ENCODE measurements at places on chromosomes 12 and 14.

DNA sequence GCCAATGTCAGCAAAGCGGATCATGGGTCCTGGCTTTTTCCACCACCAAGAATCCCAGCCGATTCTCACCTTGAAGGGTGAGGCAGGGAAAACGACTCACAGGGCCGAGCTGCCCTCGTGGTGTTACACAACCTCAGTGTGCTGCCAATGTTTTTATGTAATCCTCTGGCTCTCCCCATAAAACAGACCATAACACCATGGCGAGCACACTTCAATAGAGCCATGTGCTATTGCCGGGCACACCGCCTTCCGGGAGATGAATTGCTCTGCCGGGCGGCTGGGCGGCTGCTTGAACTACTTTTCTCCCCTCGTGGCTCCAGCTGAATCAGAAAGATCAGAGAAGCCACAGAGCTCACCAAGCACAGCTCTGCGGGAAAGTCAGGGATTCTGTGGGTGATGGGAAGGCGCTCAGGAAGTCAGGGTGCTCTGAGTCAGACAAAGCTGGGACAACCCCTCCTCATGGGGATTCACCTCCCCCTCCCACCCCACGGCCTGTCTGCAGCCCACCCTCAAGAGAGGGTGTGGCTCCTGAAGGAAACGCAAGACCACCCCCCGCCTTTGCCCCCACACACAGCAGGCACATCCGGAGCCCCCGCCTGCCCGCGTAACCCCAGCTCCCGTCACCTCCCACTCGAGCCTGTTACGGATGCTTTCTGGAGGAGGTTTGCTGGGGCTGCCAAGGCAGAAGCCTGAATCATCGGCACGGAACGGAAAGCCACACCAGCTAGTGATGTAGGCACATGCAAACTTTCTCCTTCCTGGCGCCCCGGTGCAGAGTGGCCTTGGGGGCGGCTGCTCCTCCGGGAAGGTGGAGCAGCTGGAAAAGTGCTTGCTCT, 1.8 kb downstream of the GALNT9 start:
- no peaks in the 10 kb centered on the region for H3K36me3 ChIP-seq
- no peak overlapping the region for H3K4me3 ChIP-seq
- H3K27ac ChIP-seq, result no peak overlapping the region
- DNase-seq, result no peak
- peaks cover 9% of the 10 kb centered on the region for H3K27me3 ChIP-seq

DNA sequence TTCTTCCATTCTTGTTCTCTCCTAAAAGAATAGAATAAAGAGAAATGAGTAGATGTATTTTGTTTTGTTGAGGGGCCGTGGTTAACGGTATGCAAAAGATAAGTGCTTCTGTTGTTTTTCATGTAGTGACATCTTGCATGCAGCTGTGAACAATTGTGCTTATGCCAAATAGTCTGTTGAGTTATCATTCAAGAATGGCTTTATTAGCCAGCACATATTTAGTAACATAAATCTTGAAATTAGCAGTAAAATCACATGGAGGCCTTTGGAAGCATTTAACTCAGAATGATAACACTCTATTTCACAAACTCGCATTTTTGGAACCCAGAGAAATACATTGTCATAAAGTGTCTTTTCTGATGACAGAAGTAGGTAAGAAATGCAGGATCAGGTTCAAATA, 1772.0 kb upstream of the FLRT2 start:
- H3K4me1 ChIP-seq, result no peaks in the 10 kb centered on the region
- no peak for DNase-seq
- H3K27me3 ChIP-seq, result no peaks in the 10 kb centered on the region
- no peaks in the 10 kb centered on the region for H3K36me3 ChIP-seq
- no peak overlapping the region for H3K4me3 ChIP-seq
- H3K27ac ChIP-seq, result no peak overlapping the region

DNA sequence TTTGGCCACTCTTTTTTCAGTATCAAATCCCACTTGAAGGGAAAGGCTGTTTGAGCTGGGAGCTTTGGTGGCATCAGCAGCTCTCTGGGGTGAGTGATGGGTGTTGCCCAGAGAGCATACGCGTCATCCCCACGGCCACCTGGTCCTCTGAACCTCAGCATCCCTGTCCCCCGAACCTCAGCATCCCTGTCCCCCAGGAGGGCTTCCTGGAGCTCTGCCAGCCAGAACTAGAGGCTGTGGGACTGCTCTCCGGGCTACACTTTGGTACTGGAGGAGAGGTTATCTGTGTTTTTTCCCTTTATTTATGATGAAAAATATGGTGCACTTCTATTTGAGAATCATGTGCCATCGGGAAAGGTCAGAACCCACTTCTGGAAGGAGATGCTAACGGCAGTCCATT, 131.5 kb upstream of the RTL1 start:
- no peak overlapping the region for H3K27ac ChIP-seq
- peaks cover 22% of the 10 kb centered on the region for H3K27me3 ChIP-seq
- no peak overlapping the region for H3K4me3 ChIP-seq
- no peak for DNase-seq
- no peaks in the 10 kb centered on the region for H3K4me1 ChIP-seq
- H3K36me3 ChIP-seq, result no peaks in the 10 kb centered on the region

DNA sequence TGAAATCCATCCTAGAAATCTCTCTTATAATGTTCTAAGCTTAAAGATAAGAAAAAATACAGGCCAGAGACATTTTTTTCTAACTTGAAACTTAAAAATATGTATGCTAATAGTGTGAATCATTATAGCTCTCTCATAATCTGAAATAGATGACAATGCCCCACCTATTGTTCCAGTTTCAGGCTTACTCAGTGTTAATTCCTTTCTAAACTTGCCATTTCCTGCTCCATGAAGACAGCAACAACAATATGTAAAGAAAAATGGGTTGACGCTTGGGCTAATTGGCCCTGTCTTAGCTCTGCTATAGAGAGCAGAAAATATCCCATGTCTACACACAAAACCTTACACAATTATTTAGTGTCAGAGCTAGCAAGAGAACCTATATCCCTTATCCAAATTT, 37.1 kb downstream of the LMO3 start:
- no peak overlapping the region for H3K4me3 ChIP-seq
- H3K4me1 ChIP-seq, result no peaks in the 10 kb centered on the region
- H3K36me3 ChIP-seq, result no peaks in the 10 kb centered on the region
- no peak overlapping the region for H3K27ac ChIP-seq
- DNase-seq, result no peak

GRCh38 chr12:88638966-88639760, 58.9 kb upstream of the KITLG start:
- no peaks in the 10 kb centered on the region for H3K36me3 ChIP-seq
- no peak for DNase-seq
- 0 out of 2 replicates have a peak, but pooled peaks cover under 1% of the 10 kb centered on the region for H3K4me1 ChIP-seq
- H3K27me3 ChIP-seq, result no peaks in the 10 kb centered on the region
- H3K27ac ChIP-seq, result no peak overlapping the region

DNA sequence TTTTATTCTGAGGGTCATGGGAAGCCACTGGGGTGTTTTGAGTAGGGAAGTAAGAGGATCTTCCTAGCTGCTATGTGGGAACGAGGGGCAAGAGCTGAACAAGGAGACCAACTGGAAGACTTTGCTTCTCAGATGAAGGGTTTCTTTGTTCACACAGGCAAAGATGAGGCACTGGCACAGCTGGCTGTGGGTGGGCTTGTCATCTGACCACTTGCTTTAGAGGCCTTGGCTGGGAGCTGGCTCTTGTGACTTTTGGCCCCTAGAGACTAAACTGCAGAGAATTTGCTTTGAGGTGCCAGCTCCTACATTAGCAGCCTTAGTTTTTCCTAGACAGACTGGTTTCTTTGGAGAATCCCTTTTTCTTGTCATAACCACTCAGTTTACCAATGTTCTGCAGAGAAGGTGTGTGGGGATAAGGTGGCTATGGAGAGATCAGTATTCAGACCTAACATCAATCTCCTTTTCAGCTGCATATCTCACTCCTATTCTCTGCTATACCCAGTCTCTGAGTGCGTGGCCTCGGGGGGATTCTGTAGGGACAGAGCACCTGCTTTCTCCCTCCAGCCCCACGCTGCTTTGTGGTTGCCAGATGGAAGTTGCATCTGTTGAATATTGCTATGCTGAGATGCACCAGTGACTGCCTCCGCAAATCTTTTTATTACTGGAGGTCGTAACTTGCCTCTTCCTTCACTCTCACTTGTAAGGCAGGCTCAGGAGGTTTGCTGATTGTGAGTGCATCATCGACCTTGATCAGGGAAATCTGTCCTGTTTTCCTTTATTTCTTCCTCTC, 12.7 kb downstream of the PPP2R5C start:
- no peak overlapping the region for H3K4me3 ChIP-seq
- H3K4me1 ChIP-seq, result peaks cover 26% of the 10 kb centered on the region
- no peaks in the 10 kb centered on the region for H3K27me3 ChIP-seq
- peak overlapping the region; percentile 67 for H3K27ac ChIP-seq
- DNase-seq, result peak; percentile 12
- H3K36me3 ChIP-seq, result no peaks in the 10 kb centered on the region

DNA sequence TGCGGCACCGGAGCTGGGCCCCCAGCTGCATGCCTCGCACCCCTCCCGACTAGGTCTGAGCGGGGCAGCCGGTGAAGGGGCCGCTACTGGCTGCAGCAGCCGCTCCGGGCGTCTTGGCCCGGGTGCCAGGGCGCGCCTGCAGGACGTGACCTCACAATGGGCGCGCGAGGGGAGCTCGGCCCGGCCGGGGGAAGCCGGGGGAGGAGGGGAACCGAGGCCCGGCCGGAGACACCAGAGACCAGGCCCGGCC, 353 bp downstream of the BAG5 start:
- no peaks in the 10 kb centered on the region for H3K27me3 ChIP-seq
- no peaks in the 10 kb centered on the region for H3K4me1 ChIP-seq
- no peaks in the 10 kb centered on the region for H3K36me3 ChIP-seq
- peak overlapping the region; percentile 89 for H3K4me3 ChIP-seq

GRCh38 chr12:7479771-7480170, 23.8 kb downstream of the CD163 start:
- H3K27me3 ChIP-seq, result no peaks in the 10 kb centered on the region
- no peak overlapping the region for H3K27ac ChIP-seq
- H3K4me1 ChIP-seq, result no peaks in the 10 kb centered on the region
- no peak overlapping the region for H3K4me3 ChIP-seq

GRCh38 chr12:109156036-109156435, 39.6 kb downstream of the ACACB start:
- H3K27me3 ChIP-seq, result no peaks in the 10 kb centered on the region
- DNase-seq, result no peak
- no peak overlapping the region for H3K4me3 ChIP-seq
- H3K27ac ChIP-seq, result no peak overlapping the region
- H3K36me3 ChIP-seq, result no peaks in the 10 kb centered on the region
- peaks cover 10% of the 10 kb centered on the region for H3K4me1 ChIP-seq

GRCh38 chr14:60925286-60925685, 55.6 kb downstream of the TRMT5 start:
- H3K27ac ChIP-seq, result no peak overlapping the region
- no peaks in the 10 kb centered on the region for H3K36me3 ChIP-seq
- H3K4me1 ChIP-seq, result no peaks in the 10 kb centered on the region
- H3K4me3 ChIP-seq, result no peak overlapping the region

DNA sequence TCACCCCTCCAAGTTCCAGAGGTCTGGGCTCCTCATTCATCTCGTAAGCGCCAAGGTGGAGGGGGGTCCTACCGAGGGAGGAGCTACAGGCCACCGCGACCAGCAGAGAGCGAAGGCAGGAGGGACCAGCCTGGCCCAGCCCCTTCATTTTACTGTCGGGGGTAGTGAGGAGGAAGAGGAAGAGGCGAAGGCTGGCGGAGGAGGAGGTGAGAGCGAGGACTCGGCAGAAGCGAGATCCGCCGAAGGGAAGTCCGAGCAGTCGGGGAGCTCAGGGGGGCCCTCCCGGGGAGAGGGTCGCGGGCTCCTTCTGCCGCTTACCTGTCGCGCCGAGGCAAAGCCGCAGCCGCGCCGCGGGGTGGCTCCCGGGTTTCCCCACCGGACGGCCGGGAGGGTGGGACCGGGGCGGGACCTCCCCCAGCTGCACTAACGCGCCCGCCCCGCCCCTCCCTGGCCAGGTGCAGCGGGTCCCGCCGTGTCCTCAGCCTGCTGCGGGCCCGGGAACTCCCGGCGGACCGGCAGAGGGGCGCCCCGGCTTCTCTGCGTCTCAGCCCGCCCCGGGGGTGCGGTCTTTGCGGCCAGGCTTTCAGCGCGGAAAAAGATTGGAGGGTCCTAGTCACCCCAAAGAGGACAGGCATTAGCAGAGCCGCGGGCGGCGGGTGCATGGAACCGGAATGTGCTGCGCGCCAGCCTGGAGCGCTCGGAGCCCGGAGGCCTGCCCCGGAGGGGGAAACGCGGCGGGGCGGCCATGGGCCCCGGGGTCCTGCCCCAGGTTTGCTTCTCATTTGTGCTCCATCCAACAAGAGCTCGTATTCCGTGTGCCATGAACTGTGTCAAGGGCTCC, at the start of gene GALNT6:
GALNT6 (minus strand) TSS at position 124 of the 841 bp plus-strand sequence. CDS start 11,625 bp downstream, outside the sequence.
- no peaks in the 10 kb centered on the region for H3K27me3 ChIP-seq
- H3K4me1 ChIP-seq, result peaks cover 6% of the 10 kb centered on the region
- DNase-seq, result peak; percentile 83
- peak within 1 kb of the TSS; percentile 87 for H3K4me3 ChIP-seq
- peak within 1 kb of the TSS; percentile 46 for H3K27ac ChIP-seq
- no peaks in the 10 kb centered on the region for H3K36me3 ChIP-seq

DNA sequence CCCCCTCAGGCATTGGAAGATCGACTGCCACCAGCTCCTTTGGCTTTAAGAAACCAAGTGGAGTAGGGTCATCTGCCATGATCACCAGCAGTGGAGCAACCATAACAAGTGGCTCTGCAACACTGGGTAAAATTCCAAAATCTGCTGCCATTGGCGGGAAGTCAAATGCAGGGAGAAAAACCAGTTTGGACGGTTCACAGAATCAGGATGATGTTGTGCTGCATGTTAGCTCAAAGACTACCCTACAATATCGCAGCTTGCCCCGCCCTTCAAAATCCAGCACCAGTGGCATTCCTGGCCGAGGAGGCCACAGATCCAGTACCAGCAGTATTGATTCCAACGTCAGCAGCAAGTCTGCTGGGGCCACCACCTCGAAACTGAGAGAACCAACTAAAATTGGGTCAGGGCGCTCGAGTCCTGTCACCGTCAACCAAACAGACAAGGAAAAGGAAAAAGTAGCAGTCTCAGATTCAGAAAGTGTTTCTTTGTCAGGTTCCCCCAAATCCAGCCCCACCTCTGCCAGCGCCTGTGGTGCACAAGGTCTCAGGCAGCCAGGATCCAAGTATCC, 288.7 kb downstream of the NAV3 start:
- H3K4me1 ChIP-seq, result no peaks in the 10 kb centered on the region
- H3K4me3 ChIP-seq, result no peak overlapping the region
- H3K27ac ChIP-seq, result no peak overlapping the region
- DNase-seq, result no peak

DNA sequence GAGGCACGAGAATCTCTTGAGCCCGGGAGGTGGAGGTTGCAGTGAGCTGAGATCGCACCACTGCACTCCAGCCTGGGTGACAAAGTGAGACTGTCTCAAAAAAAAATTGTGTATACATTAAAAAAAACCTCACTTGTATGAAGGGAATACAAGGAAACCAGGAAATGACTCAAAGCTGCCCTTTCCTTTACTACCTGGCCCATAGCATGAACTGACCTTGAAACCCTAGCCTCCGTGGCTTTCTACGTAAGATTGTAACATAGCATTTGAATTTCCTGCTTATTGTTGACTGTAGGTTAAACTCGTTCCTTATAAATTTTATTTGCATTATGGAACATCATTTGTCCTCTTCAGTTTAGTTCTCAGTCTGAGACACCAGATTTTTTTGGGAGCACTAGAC, 9.1 kb upstream of the DDX47 start:
- no peaks in the 10 kb centered on the region for H3K36me3 ChIP-seq
- no peaks in the 10 kb centered on the region for H3K27me3 ChIP-seq
- DNase-seq, result no peak
- H3K27ac ChIP-seq, result no peak overlapping the region
- H3K4me1 ChIP-seq, result peaks cover 41% of the 10 kb centered on the region

GRCh38 chr12:63021116-63021515, 86.2 kb upstream of the PPM1H start:
- no peak overlapping the region for H3K4me3 ChIP-seq
- no peaks in the 10 kb centered on the region for H3K27me3 ChIP-seq
- peaks cover 8% of the 10 kb centered on the region for H3K4me1 ChIP-seq
- DNase-seq, result no peak
- H3K36me3 ChIP-seq, result no peaks in the 10 kb centered on the region
